Naive thymus-derived CD4-positive, alpha-beta T cell (primary cell): ENCODE measurements at places on chromosomes 11 and 22.
A peak's percentile ranks its signal among the peaks of the same experiment; 100 is the strongest.

- DNase-seq = no peak
Observed at GRCh38 chr22:24827296-24827695, 21.3 kb downstream of the SGSM1 start.

GRCh38 chr22:45781966-45782365 is 110.3 kb downstream of the ATXN10 start:
- no peak for DNase-seq

DNA sequence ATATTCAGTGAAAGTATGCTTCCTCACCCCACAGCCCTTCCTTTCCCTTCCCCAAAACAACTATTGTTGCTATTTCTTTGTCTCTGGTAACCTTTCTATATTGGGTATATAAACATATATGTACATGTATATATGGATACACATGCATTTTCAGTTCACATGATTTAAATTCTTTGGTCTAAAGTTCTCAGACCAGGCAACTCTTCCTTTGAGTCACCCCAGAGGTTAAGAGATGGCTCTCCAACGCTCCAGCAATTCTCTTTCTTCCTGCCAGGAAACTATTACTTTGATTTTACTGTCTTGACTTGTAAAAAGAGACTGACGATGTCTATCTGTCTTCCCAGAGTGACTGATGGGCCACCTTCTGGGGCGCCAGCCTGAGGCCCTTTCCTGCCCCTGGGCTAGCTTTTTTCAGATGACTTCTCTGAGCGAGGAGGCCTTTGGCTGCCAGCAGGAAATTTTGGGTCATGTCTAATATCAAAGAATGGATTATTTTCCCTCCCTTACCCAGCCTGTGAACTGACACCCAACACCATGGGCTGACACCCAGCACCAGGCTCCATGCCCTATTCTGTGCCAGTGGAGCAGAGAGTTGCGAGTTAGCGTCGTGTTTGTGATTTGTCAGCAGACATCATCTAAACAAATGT is 14.4 kb upstream of the ST3GAL4 start:
- DNase-seq = no peak

- no peak for DNase-seq
Observed at GRCh38 chr11:102495161-102496042, 35.1 kb downstream of the MMP7 start.

- no peak for DNase-seq
Observed at GRCh38 chr22:46294784-46295183, 1.9 kb upstream of the GTSE1 start.

- no peak for DNase-seq
Observed at GRCh38 chr22:41271787-41272186, 14.2 kb downstream of the RANGAP1 start.

DNA sequence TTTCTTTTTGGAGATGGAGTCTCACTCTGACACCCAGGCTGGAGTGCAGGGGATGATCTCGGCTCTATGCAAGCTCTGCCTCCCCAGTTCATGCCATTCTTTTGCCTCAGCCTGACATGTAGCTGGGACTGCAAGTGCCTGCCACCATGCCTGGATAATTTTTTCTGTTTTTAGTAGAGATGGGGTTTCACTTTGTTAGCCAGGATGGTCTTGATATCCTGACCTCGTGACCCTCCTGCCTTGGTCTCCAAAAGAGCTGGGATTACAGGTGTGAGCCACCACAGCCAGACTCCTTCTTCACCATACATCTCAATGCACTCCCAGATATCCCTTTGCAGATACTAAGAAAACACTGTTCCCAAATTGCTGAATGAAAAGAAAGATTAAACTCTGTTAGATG is 224.3 kb downstream of the OR4A5 start:
- no peak for DNase-seq

DNA sequence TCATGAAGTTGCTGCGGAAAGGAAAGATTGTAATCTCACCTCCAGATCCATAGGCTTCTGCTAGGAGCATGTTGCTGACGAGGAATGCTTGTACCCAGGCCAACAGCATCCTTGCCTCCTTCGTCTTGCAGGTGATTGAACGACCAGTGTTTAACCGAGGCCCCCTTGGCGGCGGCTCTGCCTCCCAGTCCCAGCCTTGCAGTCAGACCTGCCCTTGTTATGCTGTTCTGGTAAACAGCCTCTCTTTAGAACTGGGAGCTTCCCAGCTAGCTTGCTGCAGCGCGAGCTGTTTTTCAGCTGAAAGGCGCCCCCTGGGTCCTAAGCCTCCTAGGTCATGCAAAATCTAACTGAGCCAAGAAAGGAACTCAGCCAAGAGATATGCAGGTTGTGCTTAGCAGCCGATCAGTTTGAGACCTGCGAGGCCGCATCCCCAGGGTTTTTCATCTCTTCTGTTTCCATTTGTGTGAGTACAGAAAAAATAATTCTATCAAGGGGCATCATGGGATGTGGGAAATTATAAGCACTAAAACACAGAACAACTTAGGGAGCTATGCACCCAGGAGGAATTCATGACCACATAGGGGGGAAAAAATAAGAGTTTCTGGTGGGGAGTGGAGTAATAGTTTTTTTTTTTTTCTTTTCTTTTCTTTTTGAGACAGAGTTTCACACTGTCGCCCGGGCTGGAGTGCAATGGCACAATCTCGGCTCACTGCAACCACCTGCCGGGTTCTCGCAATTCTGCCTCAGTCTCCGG is at the start of gene PIK3IP1:
Gene PIK3IP1 (minus strand): TSS at position 253 of the 754 bp plus-strand sequence. CDS start 144 bp downstream, at position 109.
- peak; percentile 93 for DNase-seq

DNA sequence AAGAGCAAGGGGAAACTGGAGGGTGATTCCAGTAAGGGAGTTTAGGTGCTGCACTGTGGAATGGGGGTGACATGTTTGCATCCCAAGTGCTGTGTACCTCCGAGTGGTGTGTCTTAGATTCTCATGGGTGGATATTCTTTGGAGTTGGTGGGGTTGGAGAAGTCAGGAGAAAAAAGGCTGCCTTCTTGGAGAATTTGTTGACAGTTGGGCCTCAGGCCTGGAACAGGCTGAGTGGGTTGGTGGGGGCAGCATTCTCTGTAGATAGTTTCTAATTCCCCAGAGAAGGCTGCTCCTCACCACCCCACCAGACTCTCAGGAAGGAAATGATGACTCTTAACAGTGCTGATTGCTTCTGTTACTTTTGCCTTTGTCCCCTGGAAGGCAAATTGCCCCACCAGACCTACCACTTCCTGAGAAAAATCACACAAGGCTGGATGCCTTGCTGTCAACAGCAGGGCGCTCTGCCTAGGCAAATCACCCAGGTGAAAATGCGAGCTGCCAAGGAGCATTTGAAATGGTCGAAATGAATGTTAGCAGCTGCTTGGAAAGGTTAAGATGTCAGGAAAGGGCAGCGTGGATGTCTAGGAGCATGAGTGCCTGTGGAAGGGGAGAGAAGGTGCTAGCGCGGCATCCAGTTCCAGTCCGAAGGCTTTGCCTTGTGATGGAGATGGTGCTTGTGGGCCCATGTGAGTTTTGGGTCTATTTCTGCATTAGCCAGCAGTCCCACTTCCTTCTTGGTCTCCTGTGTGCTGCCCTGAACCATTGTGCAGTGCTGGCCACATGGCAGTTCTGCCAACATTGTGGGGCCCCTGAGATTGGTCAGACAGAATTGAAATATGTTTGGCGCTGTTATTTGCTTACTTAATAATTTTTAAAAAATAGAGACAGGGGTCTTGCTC is 29.7 kb upstream of the SORL1-AS1 start:
- peak; percentile 72 for DNase-seq

DNA sequence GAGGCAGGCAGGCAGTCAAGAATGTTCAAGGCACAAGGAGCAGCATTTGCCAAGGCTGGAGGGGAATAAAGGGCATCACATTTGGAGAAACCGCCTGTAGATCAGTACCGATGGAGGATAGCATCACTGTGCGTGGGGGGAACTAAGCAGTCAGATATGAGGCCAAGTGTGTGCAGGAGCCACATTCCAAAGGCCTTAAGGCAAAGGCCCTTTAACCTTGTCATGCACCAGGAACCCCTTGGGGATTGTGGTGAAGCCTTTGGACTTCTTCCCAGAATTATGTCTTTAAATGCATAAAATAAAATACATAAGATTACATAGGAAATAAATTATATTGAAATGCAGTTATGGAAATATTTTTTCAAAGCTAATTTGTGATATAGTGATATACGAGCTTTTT is 532.1 kb downstream of the BUD13 start:
- DNase-seq = no peak

DNA sequence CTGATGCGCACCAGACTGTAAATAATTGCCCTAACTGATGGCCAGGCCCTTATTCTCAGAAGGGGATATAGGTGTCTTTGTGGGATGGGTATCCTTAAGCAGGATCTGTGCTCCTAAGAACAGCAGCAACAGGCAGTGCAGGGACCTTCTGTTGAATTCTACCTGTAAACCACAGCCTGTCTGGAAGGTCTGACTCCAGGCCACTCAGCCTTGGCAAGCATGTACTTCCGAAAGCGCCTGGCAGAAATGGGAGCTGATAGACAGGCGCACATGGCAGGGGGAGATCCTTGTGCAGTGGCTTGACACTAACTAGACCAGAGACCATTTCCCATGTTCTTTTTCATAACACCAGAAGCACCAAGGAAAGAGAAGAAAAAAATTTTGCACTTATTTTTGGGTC is 59.0 kb downstream of the C22orf31 start:
- DNase-seq = no peak

DNA sequence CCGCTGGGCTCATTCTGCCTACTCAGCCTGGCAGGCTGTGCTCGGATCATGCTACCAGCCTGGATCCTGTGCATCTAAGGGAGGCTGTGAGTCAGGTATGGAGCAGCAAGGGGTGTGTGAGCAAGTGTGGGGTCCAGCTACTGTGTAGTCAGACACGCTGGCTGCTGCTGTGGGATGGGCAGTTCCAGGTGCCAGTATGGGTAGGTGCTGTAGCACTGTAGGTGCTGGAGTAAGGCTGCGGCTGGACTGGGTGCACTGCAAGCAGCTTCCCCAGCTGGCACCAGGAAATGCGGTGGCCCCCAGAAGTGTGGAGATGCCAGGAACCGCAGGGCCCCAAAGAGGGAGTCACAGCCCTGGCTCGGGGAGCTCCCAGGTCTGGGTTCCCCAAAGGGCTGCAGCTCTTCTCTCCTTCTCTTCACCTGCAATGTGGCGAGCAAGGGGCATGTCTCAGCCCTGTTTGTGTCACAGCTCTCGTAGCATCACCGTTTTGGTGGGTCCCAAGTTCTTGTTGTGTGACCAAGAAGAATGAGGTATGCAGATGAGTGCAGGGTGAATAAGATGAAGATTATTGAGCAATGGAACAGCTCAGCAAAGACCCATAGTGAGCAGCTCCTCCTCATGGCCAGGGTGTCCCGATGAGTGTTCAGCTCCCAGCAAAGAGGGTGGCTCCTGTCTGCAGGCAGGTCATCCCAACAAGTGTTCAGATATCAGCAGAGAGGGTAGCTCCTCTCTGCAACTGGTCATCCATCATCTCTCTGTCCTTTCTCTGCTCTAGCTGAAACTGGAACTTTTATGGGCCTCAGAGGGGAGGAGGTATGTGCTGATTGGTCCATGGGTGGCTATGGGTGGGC is 462.9 kb downstream of the TBC1D22A start:
- DNase-seq = no peak

DNA sequence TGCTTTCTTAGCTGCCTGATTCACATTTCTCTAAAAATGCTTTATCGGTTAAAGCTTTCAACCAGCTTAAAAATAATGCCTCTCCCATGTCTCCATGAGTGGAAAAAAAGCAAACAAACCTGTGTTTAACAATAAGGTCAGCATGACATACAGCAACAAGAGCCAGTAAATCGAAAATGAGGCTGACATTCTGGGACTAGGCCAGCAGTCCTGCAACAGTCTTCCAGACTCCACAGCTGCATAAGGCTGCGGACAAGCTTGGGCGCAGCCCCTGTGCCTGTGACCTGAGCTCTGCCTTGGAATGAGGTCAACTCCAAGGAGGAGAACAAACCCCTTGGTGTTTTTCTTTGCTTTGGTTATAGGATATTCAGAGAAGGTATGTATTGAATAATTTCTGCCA is 95.5 kb downstream of the PGR start:
- DNase-seq = no peak

GRCh38 chr11:121249039-121249663 is 43.4 kb upstream of the SC5D start:
- peak; percentile 53 for DNase-seq

GRCh38 chr11:100731471-100731870 is 44.4 kb downstream of the ARHGAP42 start:
- no peak for DNase-seq

GRCh38 chr11:66569076-66569475 is 670 bp upstream of the CTSF start:
- no peak for DNase-seq

DNA sequence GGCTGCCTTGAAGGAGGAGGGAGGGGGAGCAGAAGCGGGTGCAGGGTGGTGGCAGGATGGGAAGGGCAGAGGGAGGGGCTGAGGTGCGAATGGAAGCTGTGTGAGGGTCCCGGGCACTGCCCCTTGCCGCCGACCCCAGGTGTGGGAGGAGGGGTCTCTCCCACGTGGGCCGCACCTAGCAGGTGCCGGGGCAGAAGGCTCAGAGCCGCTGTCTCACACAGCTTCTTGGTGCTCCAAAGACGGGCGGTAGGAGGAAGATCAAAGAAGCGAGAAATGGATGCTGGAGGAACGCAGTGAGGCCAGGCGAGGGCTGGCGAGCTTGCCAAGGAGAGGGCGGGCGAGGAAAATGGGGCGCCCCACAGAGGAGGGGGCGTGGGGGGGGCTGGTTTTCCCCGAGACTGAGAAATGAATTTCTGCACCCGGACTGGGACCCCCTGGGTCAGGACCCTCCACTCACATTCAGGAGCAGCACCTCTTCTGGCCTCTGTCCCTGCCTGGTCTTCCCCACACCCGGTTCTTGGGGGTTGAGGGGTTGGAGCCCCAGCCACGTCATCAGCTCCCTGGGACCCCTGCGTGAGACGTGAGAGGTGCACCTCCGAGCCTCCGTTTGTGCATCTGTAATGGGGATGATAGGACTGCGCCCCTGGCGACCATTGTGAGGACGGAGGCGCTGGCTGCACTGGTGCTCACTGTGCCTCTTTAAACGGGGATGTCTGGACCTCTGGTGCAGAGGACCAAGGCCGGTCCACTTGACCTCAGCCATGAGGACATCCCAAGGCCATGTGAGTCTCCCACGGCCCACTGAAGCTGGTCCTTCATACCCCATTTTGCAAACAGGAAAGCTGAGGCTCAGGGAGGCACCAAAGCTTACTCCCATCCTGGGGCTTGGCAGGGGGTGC is 16.8 kb downstream of the LSP1 start:
- no peak for DNase-seq

GRCh38 chr11:73308961-73309919 is 1.2 kb downstream of the ARHGEF17 start:
- no peak for DNase-seq

DNA sequence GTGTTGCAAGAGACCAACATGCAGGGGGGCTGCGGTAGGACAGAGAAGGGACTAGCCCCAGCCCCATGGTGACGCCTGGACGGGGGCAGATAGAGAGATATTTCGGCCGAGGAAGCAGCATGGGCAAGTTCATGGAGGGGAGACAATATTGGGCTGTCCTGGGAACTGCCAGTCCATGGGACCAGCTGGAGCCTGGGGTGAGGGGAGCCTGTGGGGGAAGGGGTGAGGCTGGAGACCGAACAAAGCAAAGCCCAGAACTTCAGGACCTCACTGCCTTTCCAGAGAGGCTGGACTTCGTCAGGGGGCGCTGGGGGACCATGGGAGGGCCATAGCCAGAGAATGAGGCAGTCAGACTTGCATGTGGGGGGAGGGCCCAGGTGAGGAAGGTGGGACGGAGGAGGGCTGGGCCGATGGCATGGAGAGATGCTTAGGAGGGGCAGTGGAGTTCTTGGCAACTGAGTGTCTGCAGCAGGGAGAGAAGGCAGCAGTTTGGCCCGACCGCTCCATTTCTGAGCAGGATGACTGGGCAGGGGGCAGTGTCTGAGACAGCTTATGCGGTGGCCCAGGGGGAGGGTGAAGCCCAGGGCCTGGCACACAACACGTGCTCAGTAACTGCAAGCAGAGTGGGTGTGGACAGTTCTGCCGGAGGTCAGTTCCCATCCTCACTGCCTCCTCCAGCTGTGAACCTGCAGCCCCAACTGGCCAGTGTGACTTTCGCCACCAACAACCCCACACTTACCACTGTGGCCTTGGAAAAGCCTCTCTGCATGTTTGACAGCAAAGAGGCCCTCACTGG is 712 bp downstream of the UPK3A start:
- no peak for DNase-seq
